NCI-H1105 treated with DMSO at 0.1 percent for 48 hours (cell line): ENCODE measurements at places on chromosomes 3 and 15.

GRCh38 chr3:165754219-165755007 lies 82.8 kb downstream of the BCHE start:
- DNase-seq, result no peak

- no peak for DNase-seq
Measured at GRCh38 chr3:186962445-186962844, 32.1 kb downstream of the ST6GAL1 start.

- DNase-seq, result peak; percentile 68
Measured at GRCh38 chr15:39669661-39670060, 88.8 kb downstream of the THBS1 start.

DNA sequence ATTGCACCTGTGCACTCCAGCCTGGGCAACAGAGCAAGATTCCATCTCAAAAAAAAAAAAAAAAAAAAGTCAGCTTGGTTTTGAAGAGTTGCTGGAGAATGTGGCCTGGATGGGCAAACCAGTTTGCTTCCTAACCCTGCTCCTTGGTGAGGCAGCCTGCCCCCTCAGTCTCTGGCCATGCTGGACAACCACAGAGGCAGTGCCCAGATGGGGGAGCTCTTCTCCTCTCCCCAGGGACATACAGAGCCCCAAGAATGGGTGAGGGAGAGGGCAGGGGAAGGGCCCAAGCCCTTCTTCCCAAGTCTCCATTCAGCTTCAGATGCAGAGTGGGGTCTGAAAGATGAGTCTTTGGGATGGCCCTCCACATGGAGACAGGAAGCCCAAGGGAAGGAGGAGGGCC lies 27.9 kb downstream of the CD276 start:
- no peak for DNase-seq

- no peak for DNase-seq
Measured at GRCh38 chr15:65041787-65042186, 3.4 kb upstream of the SLC51B start.

DNA sequence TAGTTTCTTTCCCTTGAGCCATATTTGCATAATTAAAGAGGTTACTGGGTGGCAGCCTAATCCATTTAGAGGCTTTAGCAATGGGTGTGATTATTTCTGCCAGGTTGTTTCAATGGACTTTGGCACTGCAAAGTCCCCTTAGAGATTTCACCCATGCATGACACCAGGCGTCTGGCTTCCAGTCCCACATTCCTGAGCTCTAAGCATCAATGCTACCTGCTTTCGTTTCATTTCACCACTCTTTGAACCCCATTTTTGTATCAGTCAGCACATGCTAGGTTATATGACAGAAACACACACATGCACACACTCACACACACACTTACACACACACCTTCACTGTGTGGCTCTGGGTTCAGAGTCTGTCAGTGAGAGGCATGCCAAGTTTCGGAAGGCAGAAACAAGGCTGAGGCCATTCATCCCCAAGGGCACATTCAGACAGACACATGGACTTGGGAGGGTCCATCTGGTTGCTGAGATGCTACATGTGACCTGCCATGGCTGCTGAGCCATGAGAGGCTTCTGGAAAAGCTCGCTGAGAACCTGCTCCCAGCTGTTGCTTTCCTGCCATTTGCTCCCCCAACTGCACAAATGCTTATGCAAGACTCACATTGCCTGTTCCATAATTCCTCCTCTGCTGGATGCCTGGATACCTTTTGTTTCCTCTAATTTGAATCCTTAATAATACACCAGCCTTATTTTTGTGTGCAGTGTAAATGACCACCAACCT lies 354.1 kb downstream of the GABRG3 start:
- no peak for DNase-seq

- no peak for DNase-seq
Measured at GRCh38 chr3:141894524-141895176, 18.2 kb downstream of the ATP1B3 start.

DNA sequence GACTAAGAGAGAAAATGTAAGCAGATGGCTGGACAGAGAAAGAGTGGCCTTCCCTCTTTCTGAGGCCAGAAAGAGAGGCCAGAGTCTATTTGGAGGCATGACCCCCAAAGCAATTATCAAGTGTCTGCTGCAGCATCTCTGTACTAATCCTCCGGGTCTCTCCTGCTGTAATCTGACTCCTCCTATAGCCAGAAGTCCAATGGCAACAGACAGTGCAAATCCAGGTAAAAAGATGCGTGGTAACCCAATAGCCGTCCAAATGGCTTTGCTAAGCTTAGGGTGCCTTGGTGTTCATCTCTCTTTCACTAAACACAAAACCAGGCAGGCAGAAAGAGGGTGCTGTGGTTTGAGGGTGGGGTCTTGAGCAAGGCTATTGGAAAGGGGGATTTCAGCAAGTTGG lies 91.6 kb downstream of the ADCY5 start:
- no peak for DNase-seq

DNA sequence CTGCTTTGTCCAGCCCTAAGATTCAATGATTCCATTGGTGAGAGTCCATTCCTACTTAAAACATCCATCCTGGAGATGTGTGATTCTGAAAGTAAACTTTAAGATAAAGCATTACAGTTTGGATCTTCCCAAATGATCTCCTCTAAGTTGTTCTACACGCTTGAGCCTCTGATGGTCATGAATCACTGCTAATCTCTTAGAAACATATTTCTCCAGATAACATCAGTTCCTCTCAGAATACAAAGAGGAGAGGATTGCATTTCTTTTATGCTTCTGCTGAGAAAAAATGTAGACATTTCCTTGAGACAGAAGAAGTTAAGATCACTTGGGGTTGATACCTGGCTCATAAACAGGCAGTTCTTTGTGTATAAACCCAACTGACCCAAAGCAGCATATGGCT lies 281.2 kb upstream of the DPH6 start:
- DNase-seq, result no peak

DNA sequence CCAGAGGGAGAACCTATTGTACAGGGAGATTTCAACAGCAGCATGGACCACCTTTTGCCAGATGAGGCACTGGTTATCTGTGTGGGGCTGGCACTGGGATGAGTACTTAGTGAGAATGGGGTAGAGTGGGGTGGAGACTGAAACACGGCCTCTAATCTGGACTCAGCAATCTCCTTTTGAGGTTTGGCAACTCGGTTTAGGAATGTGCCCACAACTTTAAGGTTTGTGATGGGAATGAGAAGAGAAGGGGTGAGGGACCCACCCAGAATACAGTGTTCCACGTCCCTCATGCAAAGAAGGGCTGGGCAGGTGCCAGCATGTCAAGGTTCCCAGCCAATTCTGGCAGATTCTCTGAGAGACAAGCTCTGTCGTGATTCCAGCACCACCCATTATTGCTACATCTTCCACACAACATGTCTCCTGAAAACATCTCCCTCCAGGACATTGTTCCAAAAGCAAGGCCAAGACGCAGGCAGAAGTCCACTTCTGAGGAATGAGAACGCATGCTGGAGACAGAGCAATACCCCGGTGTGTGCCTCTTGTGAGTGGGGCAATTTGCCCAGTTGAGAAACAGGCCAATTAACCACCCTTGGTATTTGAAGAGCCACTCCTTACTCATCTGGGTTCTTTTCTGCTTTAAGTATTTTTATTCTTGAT lies 37.5 kb upstream of the CCR4 start:
- no peak for DNase-seq

DNA sequence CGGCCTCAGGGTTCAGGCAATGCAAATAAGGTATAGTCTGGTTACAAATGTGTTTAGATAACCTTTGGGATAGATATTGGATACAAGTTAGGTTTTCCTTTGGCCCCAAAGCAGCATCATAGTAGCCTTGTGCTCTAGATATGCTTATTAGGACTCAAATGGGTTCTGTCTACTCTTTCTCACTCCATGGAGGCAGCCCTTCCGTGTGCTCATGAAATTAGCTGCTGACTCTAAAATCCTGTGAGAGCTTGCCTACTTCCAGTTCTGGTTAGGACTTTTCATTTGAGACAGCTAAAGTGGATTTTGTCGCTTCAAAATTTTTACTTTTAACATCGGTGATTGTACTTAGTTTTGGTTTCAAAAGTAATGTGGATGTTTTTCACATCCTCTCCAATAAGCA lies 1.6 kb downstream of the CDV3 start:
- no peak for DNase-seq

DNA sequence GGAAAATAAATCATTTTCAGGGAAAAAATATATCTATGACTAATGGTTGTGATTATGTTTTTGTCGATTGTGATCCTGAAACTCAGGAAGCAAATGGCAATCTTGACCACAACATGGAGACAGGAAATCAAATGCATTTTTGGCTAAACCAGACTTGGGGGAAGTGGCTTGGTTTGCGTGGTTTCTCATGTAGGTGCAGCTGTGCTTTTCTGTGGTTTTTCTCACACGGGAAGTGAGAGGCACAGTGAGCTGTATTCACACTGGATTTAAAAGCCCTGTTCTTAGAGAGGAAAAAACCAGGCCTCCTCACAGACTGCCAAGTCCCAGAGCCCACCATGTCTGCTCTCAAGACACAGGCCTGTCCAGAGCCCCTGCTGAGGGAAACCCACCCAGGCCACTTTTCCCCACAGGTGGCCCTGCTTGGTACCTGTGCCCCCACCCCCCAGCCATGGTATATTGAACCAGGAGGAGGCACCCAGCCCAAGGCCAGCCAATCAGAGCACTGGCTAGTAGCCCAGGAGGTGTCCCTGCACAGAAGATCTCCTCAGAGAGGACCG lies 46.1 kb downstream of the BTD start:
- DNase-seq, result no peak

DNA sequence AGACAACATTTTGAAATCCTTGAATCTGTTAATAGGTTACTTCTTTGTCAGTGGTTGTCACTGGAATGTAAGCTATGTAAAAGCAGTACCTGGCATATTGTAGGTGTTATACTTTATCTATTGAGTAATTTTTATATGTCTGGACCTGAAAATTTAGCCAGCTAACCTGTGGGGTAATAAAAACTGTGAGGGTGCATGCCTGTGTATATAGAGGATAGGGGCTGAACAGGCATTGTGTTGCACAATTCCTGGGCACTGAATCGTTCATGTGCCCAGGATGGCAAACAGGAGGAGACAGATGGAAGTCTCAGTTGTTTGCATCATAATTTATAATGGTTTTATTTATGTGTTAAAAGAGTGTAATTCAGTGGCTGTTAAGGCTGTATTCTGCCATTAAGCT lies 67.1 kb downstream of the ARMC8 start:
- DNase-seq, result no peak

- no peak for DNase-seq
Measured at GRCh38 chr3:52721730-52722008, 15.8 kb downstream of the SPCS1 start.

DNA sequence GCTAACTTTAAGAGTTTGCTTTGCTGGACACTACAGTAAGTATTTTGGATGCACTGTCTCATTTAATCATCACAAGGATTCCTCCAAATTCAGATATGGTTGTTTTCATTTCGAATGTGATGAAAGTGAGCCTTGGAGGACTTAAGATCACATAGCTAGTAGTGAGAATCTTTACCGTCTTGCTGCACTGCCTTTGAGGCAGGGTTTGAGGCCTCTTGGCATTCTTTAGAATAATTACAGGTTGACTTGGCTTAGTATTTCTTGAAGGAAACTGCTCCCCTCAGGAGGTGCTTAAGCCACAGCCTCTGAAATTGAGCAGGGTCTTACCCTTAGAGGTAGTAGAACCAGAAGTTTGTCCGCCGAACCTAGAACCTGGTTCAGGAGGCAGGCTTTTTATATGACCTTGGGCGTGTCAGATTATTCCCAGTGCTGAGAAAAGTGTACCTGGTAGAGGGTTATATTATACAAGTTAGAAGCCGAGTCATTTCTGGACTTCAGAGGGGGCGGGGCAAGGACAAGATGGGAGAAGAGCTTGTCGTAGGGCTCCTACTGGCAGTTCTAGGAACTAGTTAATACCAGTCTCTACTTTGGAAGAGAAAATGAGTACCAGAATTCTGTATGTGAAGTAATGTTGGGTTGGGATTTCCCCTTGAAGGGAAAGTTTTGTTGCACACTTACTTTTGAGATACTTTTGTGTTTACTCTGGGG lies 1.1 kb downstream of the TFG start:
- DNase-seq, result no peak

DNA sequence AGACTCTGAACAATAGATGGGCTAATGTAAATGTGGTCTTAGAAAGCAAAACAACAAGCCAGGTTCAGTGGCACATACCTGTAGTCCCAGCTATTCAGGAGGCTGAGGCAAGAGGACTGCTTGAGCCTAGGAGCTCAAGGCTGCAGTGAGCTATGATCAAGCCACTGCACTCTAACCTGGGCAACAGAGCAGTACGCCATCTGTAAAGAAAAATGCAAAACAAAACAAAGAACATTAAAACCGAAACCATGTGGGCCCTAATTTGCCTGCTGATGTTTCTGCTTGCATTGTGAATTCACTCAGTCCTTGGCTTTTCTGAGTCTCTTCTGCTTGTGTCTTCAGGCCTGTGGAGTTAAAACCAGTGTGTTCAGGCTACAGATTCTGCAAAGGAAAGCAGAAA lies 56.7 kb downstream of the CCNL1 start:
- DNase-seq, result no peak

GRCh38 chr3:124963755-124964154 lies 29.2 kb upstream of the MUC13 start:
- no peak for DNase-seq

- DNase-seq, result no peak
Measured at GRCh38 chr15:45136378-45136764, 6.6 kb downstream of the DUOX1 start.

DNA sequence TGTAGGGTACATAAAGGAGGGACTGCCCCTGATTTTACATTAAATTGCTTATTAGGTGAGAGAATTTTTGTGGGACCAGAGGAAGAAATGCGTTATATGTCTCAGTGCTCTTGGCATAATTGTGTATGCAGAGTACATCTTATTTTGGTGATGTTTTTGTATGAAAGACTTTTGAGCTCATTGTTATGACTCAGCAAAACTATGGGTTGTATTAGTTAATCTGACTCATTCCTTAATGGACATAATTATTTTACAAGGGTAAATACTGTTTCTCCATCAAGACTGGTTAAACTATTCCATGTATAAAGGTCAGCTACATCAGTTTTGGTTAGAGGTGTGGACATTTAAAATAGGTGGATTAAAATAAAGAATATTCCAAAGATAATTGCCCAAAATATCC lies 156.8 kb downstream of the ALCAM start:
- no peak for DNase-seq

- peak; percentile 82 for DNase-seq
Measured at GRCh38 chr15:58454950-58455401, 23.2 kb downstream of the LIPC start.

GRCh38 chr3:155391551-155391958 lies 98.1 kb upstream of the STRIT1 start:
- DNase-seq, result no peak

- no peak for DNase-seq
Measured at GRCh38 chr15:64037116-64037515, 9.2 kb downstream of the DAPK2 start.

DNA sequence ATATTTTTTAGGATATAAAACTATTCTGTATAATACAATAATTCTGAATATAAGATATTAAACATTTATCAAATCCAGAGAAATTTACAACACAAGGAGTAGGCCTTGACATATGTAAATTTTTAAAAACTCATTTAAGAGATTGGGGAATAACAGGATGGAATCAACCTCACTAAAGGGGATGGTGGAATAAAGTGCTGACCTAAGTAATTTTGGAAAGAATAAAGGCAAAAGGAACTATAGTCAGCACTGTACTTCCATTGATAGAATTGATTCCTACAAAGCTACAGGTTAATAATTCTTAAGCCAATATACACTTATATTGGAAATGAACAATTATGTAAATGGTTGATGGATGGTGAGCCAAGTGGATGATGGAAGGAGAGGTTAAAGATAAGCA lies 549.3 kb downstream of the TBL1XR1 start:
- DNase-seq, result no peak

GRCh38 chr3:71127844-71128243 lies 455.7 kb downstream of the FOXP1 start:
- no peak for DNase-seq

GRCh38 chr3:41716471-41716870 lies 245.4 kb downstream of the ULK4 start:
- no peak for DNase-seq

GRCh38 chr3:123764647-123765046 lies 119.5 kb downstream of the MYLK start:
- DNase-seq, result no peak
